OCI-LY7 (cell line): ENCODE measurements at places on chromosomes 7 and 10.

DNA sequence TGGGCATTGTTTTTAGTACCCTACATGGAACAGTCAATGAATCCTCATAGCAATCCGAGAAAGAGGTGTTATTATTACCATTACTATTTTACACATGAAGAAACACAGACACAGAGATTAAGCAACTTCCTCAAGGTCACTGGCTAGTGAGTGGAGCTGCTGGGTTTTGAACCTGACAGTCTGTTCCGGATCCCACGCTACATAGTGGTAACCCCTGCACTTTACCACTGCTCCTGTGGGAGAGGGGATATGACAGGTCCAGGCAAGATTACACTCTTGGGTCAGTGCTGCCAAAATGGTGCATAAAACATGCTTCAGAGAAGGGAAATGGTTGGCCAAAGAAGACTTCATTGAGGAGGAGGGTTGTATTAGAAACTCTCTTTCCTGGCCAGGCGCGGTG, 185.7 kb downstream of the XPNPEP1 start:
- DNase-seq, result no peak

- no peak for DNase-seq
These were observed 772.9 kb downstream of the SORCS3 start for GRCh38 chr10:105413997-105414396.

- no peak for DNase-seq
These were observed 82.0 kb downstream of the FGFR2 start for GRCh38 chr10:121516093-121516865.

DNA sequence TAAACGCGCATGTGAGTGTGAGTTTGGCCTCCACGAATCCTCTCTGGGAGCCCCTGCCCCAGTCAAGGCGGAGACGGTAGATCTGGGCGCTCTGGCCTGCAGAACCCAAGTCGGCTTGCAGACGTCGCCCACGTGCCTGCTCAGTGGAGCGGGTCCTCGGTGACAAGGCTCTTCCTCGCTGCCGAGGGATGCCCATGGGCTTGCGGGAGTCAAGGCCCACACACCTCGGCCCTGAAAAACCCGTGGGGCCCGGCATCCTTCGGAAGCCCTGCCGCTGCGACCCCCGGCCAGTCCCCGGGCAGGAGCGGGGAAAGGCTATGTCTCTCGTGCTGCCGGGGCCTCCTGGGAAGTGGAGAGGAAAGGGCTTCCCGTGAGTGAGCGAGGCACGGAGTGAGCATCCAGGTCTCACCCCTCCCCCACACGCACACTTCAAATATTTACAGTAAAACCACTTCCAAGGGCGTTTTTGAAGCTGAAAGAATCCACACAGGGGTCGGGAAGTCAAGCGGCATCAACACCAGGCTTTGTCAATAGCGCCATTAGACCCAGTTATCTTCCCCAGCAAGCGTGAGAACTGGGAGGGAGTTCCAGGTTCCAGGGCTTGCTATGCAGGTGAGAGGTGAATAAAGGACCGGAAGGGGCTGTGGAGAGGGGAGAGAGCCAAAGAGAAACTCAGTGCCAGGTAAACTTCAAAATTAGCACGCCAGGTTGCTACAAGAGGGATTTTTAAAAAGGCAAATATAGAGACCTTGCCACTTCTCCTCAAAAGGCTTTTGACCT, 1.1 kb upstream of the MNX1 start:
- peak; percentile 39 for DNase-seq

GRCh38 chr10:8435186-8436055, 380.9 kb downstream of the GATA3 start:
- DNase-seq, result no peak

GRCh38 chr7:6376820-6377219, 70.9 kb downstream of the DAGLB start:
- peak; percentile 22 for DNase-seq
